Posterior cingulate gyrus (tissue), 11 donors: ENCODE measurements at places on chromosomes 6 and 20.

DNA sequence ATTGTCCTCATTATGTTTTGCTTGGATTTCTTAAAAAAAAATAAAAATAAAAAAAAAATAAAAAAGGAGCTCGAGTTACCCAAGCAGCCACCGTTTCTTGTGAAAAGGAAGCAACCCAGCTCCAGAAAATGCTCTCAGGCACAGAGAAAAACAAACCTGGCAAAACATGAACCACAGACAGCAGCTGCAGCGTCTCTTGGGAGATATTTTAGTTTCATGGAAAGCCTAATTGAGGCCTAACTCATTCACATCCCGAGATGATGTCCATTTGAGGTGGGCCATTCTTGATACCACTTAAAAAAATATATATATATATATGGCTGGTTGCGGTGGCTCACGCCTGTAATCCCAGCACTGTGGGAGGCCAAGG lies 13.7 kb upstream of the MRAP2 start:
- DNase-seq, result no peak

- DNase-seq, result no peak
Measured at GRCh38 chr6:44699851-44700250, 312.3 kb downstream of the CDC5L start.

DNA sequence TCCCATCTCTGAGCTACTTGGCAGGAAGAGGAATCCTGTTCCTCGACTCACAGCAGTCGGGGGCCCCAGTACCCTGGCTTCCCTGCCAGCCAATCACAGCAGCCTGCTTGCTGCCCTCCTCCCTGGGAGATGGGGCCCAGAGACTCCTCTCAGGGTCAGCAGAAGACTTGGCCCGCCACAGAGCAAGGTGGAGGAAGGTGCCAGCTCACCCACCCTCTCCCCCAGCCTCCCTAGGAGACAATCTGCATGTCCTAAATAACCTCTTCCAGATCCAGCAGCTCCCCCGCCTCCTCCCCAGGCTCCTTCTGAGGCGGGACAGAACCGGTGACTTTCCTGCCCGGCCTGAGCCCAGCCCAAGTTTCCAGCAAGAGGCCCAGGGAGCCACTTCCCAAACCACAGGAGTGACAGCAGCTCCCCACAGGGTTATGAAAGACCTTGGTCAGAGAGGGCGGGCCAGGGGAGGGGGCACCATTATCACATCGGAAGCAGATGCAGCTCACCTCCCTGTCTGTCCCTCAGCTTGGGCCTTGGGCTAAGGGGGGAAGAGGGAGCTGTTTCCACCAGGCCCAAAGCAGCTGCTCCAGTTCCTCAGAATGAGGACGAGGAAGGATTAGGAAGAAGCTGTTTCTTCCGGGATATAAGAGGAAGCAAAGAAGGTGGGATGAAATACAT lies 2.3 kb downstream of the CCND3 start:
- peak; percentile 78 for DNase-seq

DNA sequence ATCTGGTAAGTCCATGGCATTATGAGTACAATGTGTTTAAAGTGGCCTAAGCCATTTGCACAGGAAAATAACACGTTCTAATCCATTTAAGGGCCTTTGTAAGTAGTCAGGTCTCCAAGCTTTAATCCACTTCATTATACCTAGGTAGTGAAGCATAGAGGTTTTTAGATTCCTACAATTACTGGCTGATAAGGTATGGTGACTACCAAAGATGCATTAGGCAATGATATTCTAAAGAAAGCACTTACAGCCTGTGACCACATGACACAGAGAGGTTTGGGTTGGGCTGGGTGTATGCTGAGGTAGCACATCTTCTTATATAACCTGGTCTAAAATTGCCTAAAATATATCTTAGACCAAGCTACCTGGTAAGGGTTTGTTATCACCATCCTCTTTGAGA lies 504.4 kb downstream of the TFAP2B start:
- no peak for DNase-seq

GRCh38 chr6:156988276-156989158 lies 211.3 kb downstream of the ARID1B start:
- DNase-seq, result no peak

- no peak for DNase-seq
Measured at GRCh38 chr6:160015778-160016684, 47.1 kb downstream of the IGF2R start.

DNA sequence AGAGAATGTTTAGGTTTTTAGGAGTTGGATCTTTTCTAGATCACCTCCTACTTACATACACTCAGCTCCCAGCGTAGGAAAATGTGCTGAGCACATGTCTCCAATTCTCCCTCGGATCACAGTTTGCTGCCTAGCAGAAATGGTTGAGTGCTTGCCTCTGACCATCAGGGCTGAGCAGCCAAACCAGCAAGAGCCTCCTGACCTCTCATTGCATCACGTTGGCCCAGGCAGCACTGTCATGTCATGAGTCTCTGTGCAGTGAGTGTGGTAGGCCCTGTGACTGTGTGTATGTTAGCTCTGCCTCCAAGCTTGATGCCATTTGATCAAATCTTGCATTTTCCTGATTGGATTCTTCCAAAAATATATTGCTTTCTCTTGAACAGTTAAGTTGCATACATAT lies 112.0 kb downstream of the LRRC1 start:
- no peak for DNase-seq

- no peak for DNase-seq
Measured at GRCh38 chr6:130991422-130992137, 71.5 kb downstream of the EPB41L2 start.

DNA sequence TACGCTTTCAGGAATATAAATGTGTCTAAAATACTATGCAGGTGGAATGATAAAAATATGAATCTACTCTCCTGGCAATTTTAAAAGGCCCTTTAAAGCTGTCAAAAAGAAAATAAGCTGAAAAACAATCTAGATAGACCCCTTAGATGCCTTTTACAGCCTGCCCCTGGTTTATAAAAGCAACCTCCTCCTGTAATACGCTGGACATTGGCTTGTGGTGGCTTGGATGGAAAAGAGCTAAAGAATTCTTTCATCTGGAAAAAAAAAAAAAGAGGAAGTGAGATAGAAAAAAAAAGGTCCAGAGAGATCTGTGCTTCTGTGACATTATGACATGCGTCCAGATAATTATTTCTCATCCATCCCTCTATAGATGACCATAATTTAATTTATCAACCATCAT lies 115.9 kb upstream of the NRSN1 start:
- no peak for DNase-seq

GRCh38 chr6:162702446-162702845 lies 25.1 kb downstream of the PRKN start:
- no peak for DNase-seq

- DNase-seq, result no peak
Measured at GRCh38 chr6:137424251-137424650, 69.9 kb downstream of the OLIG3 start.

DNA sequence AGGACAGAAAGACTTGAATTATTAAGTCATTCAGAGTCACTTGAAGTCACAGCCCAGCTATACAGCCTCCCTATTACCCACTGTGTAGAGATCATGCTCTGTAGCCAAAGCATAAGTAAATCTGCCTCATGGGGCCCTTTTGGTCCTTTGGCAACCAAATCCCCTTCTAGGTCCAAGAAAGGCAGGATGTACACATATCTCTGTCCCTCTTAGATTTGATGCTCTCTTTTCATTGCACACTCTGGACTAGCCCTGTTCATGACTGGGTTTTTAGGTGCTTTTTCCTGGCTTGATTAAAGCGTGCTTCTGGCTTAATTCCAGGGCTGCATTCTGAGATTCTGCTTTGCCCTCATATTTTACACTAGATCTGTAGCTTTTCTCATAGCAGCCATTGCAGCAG lies 296.8 kb downstream of the TENT5A start:
- DNase-seq, result no peak

GRCh38 chr20:63295422-63295821 lies 2.4 kb downstream of the COL20A1 start:
- no peak for DNase-seq

- DNase-seq, result no peak
Measured at GRCh38 chr20:50130995-50131394, 18.0 kb upstream of the UBE2V1 start.

- DNase-seq, result no peak
Measured at GRCh38 chr20:63694584-63695423, 1.6 kb upstream of the TNFRSF6B start.

DNA sequence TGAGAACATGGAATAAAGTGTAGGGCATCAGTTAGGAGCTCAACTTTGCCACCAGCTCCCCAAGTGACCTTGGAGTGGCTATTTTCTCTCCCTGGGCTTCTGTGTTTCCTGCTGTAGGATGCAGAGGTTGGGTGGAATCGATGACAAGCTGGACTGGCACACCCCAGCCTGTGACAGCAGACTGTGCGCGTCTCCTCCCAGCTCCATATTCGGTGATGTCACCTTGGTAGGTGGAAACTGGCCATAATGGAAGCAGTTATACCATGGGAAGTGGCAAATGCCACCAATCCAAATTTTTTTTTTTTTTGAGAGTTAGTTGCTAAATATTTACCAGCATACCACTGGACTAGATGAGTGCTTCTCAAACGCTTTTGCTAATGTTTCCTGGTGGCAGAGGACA lies 85.2 kb downstream of the BANF2 start:
- no peak for DNase-seq

GRCh38 chr6:43972913-43973300 lies 154.3 kb downstream of the MRPL14 start:
- DNase-seq, result peak; percentile 93

DNA sequence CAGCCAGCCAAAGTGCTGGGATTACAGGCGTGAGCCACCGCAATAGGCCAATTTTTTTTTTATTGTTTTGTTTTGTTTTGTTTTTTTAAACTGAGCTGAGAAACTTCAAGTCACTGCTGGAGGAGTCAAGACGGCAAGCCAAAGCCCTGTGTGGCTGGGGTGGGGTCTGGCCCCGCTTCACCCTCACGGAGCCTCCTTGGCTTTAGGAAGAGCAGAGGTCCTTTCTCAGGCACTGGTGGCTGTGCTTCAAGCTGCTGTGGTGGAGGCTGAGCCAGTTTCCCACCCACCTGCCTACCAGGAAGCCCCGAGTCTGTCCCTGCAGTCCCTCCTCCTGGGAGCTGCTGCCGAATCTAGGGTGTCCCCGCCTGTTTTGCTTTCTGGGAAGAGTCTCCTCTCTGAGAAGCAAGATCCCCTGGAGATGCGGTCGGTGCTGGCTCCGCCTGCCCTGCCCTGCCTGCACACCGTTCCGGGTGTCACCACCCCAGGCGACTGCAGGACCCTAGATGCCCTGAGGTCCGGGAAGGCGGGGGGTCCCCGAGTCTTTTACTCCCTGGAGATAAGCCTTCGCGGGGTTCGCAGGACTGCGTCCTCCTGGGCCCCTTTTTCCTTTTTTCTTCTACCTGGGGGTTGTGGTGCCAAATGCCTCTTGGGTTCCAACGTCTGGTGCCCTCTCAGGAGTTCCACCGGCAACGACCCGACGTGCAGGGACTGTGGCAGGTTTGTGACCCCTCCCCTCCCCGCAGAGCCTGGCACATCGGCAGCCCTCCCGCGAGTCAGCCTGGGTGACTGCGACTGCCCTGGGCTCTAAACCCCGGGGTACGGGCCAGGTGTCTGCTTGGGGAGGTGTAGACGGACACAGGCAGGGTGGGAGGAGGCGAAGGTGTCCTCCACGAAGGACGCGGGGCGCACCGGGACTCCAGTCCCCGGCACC lies 100.7 kb downstream of the TAF4 start:
- no peak for DNase-seq

GRCh38 chr6:130873746-130874145 lies 46.5 kb downstream of the SMLR1 start:
- DNase-seq, result no peak

DNA sequence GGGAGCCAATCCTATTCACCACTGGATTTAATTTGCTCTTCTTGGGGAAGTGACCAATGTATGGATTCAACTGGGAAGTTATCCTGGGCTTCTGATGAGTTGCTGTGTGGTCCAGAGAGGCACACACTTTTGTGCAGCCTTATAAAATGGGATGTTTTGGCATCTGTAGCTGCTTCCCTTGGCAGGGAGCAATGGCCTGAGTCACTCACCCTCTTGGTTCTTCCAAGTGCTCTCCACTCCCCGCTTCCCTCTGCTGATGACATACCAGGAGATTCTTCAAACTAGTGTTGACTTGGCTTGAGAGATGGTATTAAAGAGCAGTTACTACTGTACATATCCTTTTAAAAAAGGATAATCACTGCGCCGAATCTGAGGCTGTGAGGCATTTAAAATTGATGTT lies 105.8 kb downstream of the JARID2 start:
- DNase-seq, result peak; percentile 14

- DNase-seq, result no peak
Measured at GRCh38 chr20:16123623-16124022, 449.6 kb downstream of the KIF16B start.

- no peak for DNase-seq
Measured at GRCh38 chr6:26550250-26550993, 12.3 kb downstream of the HMGN4 start.

DNA sequence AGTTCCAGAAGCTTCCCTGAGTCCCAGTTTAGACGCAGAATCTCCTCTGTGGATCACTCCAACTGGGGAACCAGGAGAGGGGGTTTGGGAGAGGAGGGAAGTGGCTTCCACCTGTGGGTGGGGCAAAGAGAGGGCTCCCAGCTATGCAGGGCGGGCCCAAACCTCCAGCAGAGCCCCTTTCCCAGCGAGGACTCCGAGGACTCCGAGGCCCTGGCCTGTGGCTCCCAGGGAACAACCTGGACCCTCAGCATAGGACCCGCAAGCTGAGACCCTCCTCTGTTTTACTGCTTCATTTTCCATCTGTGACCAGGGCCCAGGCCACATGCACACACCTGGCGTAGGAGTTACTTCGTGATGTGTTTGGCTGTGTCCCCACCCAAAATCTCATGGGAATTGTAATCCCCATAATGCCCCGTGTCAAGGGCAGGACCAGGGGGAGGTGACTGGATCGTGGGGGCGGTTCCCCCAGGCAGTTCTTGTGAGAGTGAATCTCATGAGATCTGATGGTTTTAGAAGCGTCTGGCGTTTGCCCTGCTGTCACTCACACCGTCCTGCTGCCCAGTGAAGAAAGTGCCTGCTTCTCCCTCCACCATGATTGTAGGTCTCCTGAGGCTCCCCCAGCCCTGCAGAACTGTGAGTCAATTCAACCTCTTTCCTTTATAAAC lies 27.9 kb downstream of the NTSR1 start:
- peak; percentile 3 for DNase-seq

GRCh38 chr6:21180155-21180554 lies 413.4 kb upstream of the SOX4 start:
- DNase-seq, result no peak

DNA sequence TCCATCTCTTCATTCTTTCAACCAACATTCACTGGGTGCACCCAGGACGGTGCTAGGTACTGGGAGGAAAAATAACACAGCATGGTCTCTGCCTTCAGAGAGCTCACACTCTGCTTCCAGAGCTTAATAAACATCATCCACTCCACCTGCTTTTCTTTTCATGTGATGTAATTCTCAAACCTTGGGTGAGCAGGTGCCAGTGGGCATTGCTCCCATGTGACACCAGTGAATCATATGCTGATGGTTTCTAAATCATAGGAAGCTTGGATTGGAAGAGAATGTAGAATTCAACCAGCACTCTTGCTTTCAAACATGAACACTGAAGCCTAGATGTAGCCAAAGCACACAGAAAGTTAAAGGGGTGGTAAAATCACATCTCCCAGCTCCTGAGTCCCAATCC lies 189.8 kb downstream of the FOXA2 start:
- no peak for DNase-seq

- DNase-seq, result no peak
Measured at GRCh38 chr6:98894810-98895209, 52.9 kb downstream of the FBXL4 start.
